Stimulated activated CD8-positive, alpha-beta memory T cell treated with anti-CD3 and anti-CD28 coated beads, Interleukin-4, amount 100 ng/mL, for 1 hour (primary cell): ENCODE measurements at places on chromosomes 13 and 19.
A peak's percentile ranks its signal among the peaks of the same experiment; 100 is the strongest.

GRCh38 chr19:12884926-12885748, 1.9 kb downstream of the KLF1 start:
- peak; percentile 67 for DNase-seq

DNA sequence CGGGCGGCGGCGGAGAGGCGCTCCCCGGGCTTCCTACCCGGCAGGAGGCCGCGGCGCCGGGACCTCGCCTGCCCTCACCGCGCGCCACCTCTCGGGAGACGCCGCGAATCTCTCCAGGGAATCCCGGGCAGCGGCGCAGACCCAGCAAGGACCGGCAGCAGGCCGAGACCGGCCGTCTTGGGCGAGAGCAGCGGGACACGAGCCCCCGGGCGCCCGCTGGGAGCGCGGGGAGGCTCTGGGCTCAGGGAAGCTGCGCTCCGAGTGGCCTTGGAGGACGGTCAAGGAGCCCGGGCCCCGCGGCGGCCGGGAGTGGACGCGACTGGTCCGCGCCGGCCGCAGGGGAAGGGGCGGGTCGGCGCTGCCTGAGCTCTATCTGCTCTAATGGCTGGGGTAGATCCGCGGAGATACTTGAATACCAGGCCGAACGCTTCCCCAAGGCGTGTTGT, 14.7 kb downstream of the CDX2 start:
- no peak for DNase-seq

- no peak for DNase-seq
Measured at GRCh38 chr13:25860862-25861261, 191.0 kb downstream of the SHISA2 start.

- no peak for DNase-seq
Measured at GRCh38 chr13:63773476-63773875, 2357.8 kb upstream of the PCDH20 start.

- DNase-seq, result no peak
Measured at GRCh38 chr13:45718063-45718462, 15.9 kb downstream of the CBY2 start.

DNA sequence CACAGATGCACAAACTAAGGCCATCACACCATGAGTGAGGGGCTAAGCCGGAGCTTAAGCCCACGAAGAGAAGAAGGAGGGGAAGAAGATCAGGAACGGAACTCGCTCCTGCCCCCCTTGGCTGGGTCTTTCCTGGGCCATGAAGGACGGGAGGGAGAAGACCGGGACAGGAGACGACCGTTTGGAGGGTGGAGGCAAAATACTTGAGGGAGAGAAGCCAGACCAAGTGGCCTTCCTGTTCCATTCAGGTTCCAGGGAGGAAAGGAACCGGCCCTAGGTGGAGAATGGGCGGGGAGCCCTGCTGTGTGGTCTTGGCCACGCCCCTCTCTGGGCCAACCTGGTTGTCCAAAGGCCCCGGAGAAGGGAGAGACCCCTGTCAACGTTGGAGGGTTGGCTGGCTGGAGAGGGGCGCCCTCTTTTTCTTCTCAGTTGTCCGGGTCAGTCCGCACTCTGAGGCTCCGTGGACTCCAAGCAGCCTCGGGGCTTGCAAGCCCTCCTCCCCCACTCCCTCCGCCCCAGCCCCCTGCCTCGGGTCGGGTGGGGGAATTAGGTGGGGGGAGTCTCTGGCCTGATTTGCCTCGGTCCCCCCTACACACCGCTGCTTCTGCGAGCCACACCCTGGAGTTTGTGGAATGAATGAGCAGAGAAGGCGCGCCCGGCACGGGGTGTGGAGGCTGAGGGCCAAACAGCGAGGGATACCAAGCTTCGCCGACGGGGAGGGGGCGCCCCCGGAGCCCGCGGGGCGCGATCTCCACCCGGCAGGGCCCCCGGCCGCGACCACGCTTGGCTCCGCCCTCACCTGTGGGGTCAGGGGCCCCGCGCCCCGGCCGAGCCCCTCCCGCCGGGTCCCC, 757 bp downstream of the FBN3 start:
- no peak for DNase-seq

DNA sequence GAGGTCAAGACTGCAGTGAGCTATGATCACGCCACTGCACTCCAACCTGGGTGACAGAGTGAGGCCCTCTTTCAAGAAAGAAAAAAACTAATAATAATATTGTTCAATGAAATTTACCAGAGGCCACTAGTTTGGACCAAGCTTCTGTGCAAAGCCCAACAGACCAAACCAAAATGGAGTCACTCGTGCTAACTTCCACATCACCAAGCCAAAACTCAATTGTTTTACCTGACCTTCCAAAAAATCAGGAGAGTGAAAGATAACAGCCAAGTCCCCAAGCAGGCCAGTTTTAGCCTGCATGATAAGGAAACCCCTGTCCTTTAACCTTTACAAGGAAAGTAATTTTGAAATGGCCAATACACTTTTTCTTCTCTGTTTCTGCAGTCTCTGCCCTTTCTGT, 20.0 kb downstream of the LYPD3 start:
- no peak for DNase-seq

GRCh38 chr13:27194209-27194608, 22.6 kb upstream of the USP12 start:
- no peak for DNase-seq

GRCh38 chr13:48594096-48594815, 59.5 kb upstream of the CYSLTR2 start:
- DNase-seq, result no peak

DNA sequence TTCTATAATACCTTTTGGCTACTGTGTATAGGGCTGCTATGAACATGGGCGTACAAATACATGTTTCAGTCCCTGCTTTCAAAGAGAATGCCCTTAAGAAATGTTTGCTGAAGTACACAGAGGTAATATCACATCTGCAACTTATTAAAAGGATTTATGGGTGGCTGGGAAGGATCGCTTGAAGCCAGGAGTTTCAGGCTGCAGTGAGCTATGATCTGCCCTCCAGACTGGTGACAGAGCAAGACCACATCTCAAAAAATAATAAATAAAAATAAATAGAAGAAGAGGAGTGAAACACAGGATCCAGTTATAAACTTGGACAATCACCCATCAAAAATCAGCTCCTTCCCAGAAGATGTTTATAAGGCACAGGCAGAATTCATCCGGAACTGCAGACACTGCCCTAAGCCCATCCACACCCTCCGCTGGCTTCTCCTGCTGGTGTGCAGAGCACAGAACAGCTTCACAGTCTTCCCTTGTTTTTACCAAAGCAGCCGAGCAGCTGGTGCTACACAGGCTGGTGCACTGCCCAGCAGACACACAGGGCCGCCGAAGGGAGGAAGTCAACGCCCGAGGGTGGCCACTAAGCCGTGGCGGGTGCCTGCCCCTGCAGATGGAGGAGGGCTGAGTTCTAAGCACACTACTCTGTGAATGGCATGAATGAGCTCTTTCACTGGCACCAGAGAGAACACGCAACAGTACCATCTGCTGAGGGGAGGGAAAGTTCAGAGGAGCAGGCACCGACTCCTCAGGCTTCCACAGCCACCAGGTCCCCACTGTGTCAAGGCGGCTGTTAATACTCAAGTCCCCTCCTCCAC, 44.0 kb downstream of the BRD4 start:
- no peak for DNase-seq

- DNase-seq, result no peak
Measured at GRCh38 chr13:104875038-104875754, 1660.3 kb downstream of the EFNB2 start.
